ENCODE measurements at places on chromosomes 12 and 14. TPM values are rescaled to one million over a fixed set of nuclear protein-coding genes. Genes with fewer than 3 reads are reported as not detected.

CD163 gene
- 0.04 TPM for total RNA-seq

DNA sequence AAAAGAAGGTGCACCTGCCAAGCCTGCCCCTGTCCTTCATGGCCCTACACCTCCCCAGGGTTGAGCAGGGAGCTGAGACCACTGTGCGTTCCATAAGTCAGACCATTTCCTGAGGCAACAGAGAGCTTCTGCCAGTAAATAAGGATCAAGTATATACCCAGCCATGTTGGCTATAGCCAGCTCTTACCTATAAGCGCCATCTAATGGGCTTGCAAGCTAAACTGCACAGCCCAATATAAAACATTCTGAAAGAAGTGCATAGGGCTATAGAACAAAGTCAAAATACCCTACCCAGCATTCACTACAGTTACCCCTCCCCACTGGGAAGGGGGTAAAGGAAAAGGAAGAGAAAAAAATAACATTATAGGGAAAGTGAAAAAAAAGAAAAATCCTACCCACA, 59.3 kb upstream of the SCAF11 start:
- H3K36me3 ChIP-seq, result peaks cover 10% of the 10 kb centered on the region
- no peak overlapping the region for H3K4me3 ChIP-seq
- DNase-seq, result peak; percentile 48
- H3K27me3 ChIP-seq, result no peaks in the 10 kb centered on the region
- no peaks in the 10 kb centered on the region for H3K4me1 ChIP-seq

- no peak for DNase-seq
- H3K4me3 ChIP-seq, result no peak overlapping the region
- no peak overlapping the region for H3K27ac ChIP-seq
- H3K27me3 ChIP-seq, result no peaks in the 10 kb centered on the region
- H3K4me1 ChIP-seq, result no peaks in the 10 kb centered on the region
Observed at GRCh38 chr14:88004506-88005036, 364 bp upstream of the GPR65 start.

GRCh38 chr14:23086565-23086964, 8.4 kb downstream of the ACIN1 start:
- H3K4me3 ChIP-seq, result no peak overlapping the region
- DNase-seq, result no peak
- no peaks in the 10 kb centered on the region for H3K27me3 ChIP-seq
- H3K4me1 ChIP-seq, result no peaks in the 10 kb centered on the region

DNA sequence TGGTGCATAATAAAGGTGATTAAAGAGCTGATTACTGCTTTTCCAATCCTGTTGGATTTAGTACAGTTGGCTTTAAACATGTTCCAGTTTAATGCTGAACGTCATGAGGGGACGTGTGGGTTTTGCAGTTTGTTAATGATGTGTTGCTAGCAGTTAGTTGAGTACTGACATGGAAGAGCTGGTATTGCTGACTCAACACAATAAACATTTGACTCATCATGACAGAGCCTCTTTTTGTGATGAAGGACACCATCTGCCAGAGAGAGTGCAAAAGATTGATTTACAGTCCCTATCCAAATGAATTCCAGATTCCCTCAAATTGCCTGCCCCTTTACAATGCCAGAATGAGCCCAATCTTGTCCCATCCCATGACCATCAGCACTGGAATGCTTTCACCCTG, 346.2 kb upstream of the PRICKLE1 start:
- DNase-seq, result no peak
- H3K4me3 ChIP-seq, result no peak overlapping the region
- H3K36me3 ChIP-seq, result no peaks in the 10 kb centered on the region
- no peak overlapping the region for H3K27ac ChIP-seq
- no peaks in the 10 kb centered on the region for H3K27me3 ChIP-seq

- peaks cover 19% of the 10 kb centered on the region for H3K4me1 ChIP-seq
- no peaks in the 10 kb centered on the region for H3K36me3 ChIP-seq
- no peak for DNase-seq
- peaks cover 7% of the 10 kb centered on the region for H3K27me3 ChIP-seq
- no peak overlapping the region for H3K4me3 ChIP-seq
Observed at GRCh38 chr12:55703901-55704761, 3.6 kb downstream of the ITGA7 start.

DNA sequence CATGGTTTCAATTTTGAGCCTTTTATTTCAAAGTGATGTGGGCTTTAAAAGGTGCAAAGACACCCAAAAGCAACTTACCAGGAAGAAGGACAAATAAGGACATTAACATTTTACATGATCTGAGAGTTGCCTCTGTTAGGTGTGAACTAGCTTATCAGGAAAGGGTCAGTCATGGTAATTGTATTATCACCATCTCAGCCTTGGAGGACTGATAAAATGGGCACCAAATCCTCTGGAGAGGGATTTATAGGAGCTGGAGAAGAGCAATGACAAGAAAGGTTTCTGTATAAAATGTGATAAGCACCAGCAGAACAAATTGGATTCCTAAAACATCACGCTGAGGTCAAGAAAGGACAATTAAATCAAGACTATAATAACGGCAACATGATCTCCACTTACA, 217.7 kb upstream of the PRICKLE1 start:
- no peak for DNase-seq
- no peak overlapping the region for H3K27ac ChIP-seq
- H3K36me3 ChIP-seq, result no peaks in the 10 kb centered on the region
- H3K27me3 ChIP-seq, result no peaks in the 10 kb centered on the region
- no peak overlapping the region for H3K4me3 ChIP-seq

TAS2R50 gene
- 5.7 TPM for total RNA-seq

DNA sequence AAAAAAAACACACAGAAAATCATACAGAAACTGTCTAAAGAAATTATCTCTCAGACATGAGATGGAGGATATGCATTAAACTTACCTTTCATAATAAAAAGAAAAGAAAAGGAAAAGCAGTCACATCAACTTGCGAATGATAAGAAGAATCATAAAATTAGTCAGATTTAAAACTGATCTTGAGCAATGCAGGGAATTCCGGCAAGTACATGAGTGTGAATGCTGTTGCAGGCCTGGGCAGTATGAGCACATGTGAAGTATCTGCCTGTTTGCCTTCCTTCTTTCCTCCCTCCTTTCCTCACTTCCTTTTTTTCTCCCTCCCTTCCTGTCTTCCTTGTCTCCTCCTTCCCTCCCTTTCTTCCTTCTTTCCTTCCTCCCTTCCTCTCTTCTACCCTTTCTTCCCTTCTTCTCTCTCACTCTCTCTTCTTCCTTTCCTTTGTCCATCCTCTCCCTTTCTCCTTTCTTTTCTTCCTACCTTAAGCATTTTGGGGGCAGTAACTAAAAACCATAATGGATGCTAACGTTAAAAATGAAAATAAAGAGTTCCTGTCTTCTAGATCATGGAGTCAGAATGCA, 38.5 kb upstream of the SLC6A15 start:
- H3K4me1 ChIP-seq, result no peaks in the 10 kb centered on the region
- H3K36me3 ChIP-seq, result no peaks in the 10 kb centered on the region
- no peaks in the 10 kb centered on the region for H3K27me3 ChIP-seq
- no peak overlapping the region for H3K4me3 ChIP-seq

DNA sequence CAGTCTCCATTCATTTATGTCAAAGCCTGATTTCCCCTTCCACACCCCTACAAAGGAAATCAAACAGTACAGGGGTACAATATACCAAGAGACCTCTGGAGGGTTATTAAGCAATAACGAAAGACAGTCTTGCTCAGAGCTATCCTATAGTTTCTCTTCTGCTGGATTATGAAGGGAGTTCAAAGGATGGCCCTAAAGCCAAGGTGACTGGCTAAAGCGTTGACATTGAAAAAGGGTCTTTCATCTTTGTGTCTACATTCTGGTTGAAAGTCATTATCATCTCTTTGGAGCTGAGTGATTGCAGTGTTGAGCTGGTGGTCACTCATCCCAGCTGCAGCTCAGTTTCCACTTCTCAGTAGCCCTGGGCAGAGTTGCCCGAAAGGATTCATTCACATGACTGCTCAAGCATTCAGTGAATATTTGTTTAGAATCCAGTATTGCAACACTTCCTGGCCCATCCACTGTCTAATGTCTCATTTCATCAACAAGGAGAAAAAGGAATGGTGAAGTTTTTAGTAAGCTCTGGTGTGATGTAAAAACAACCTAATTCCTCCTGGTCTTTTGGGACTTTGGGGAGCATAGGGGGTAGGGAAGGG, 19.2 kb upstream of the TBX5 start:
- H3K27me3 ChIP-seq, result peaks cover 67% of the 10 kb centered on the region
- H3K4me3 ChIP-seq, result no peak overlapping the region
- H3K4me1 ChIP-seq, result no peaks in the 10 kb centered on the region
- H3K36me3 ChIP-seq, result no peaks in the 10 kb centered on the region
- no peak for DNase-seq

DNA sequence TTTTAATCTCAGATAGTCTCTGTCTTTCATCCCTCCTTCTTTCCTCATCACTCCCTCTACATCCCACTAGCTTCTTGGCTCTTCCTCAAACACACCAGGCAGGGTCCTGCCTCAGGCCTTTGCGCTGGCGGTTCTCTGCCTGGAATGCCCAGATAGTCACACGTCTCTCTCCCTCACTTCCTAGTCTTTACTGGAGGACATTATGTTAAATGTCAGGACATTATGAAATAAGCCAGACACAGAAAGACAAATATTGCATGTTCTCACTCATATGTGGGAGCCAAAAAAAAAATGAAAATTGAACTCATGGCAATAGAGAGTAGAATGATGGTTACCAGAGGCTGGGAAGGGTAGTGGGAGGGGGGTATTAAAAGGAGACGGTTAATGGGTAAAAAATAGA, 442.0 kb downstream of the MED13L start:
- no peaks in the 10 kb centered on the region for H3K36me3 ChIP-seq
- no peak overlapping the region for H3K27ac ChIP-seq
- H3K27me3 ChIP-seq, result no peaks in the 10 kb centered on the region
- DNase-seq, result no peak
- no peaks in the 10 kb centered on the region for H3K4me1 ChIP-seq
- H3K4me3 ChIP-seq, result no peak overlapping the region

GRCh38 chr12:7937833-7938506, 2.0 kb upstream of the SLC2A3 start:
- H3K27me3 ChIP-seq, result no peaks in the 10 kb centered on the region
- peak; percentile 53 for DNase-seq
- H3K27ac ChIP-seq, result peak overlapping the region; percentile 21
- no peaks in the 10 kb centered on the region for H3K36me3 ChIP-seq
- H3K4me1 ChIP-seq, result peaks cover 12% of the 10 kb centered on the region

DNA sequence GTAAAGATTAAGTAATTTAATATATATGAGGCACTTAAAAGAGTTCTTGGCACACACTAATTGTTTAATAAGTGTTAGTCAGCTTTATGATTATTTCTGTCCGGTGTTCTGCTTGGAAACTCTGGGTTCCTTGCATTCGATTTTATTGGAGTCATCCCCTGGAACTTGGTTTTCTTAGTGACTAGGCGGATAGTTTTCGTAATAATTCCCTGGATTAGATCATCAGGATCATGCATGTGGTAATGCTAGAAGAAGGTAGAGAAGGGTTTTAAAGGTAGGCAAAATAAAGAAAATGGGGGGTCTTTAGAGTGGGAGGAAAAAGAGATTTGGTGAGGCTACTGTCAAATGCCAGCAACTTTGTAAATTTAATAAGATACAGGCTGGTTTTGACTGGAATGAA, 88.4 kb downstream of the MYF5 start:
- no peaks in the 10 kb centered on the region for H3K27me3 ChIP-seq
- H3K36me3 ChIP-seq, result no peaks in the 10 kb centered on the region
- no peaks in the 10 kb centered on the region for H3K4me1 ChIP-seq
- no peak overlapping the region for H3K27ac ChIP-seq

DNA sequence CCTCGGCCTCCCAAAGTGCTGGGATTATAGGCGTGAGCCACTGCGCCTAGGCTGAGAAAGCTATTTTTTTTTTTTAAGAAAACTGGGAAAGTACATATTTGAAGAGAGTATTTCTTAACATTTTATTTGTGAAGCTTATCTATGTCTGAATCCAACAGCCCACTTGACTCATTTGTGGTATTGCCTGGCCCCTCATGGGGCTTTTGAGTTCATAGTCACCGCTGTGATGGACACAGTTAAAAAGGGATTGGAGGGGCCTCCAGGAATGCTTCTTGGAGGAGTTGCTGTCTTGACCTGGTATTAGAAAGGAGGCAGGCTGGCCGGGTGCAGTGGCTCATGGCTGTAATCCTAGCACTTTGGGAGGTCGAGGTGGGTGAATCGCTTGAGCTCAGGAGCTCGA, 26.5 kb downstream of the BCL7A start:
- H3K36me3 ChIP-seq, result no peaks in the 10 kb centered on the region
- DNase-seq, result no peak
- no peaks in the 10 kb centered on the region for H3K27me3 ChIP-seq
- H3K4me1 ChIP-seq, result no peaks in the 10 kb centered on the region

GRCh38 chr12:48938805-48939204, 13.5 kb upstream of the FKBP11 start:
- H3K4me3 ChIP-seq, result no peak overlapping the region
- H3K27me3 ChIP-seq, result no peaks in the 10 kb centered on the region
- H3K4me1 ChIP-seq, result no peaks in the 10 kb centered on the region
- DNase-seq, result no peak
- no peak overlapping the region for H3K27ac ChIP-seq

- H3K36me3 ChIP-seq, result no peaks in the 10 kb centered on the region
- no peak for DNase-seq
- H3K4me3 ChIP-seq, result no peak overlapping the region
Observed at GRCh38 chr12:90055071-90055470, 346.4 kb upstream of the ATP2B1 start.

SIRT4 gene
- 0.78 TPM for total RNA-seq

RNASE3 gene
- not detected for total RNA-seq

DNA sequence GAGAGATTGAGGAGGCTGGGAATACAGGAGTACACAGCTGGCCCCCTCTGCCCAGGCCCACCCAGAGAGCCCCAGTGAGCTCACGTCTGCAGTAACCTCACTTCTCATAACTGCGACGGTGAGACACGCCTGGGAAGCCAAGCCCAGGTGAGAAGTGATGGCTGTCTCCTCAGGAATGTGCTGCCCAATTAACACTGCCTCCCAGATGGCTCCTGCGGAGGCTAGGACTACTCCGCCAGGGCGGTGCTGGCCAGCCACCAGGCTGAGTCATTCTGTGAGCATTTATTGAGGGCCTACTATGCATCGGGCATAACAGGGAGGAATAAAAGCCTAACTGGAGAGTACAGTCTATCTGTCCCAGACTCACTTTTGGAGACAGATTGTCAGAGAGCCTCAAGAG, 9.3 kb upstream of the TMEM106C start:
- H3K4me3 ChIP-seq, result no peak overlapping the region
- peaks cover 6% of the 10 kb centered on the region for H3K4me1 ChIP-seq

BHLHE41 gene
- total RNA-seq, result 3.7 TPM

DNA sequence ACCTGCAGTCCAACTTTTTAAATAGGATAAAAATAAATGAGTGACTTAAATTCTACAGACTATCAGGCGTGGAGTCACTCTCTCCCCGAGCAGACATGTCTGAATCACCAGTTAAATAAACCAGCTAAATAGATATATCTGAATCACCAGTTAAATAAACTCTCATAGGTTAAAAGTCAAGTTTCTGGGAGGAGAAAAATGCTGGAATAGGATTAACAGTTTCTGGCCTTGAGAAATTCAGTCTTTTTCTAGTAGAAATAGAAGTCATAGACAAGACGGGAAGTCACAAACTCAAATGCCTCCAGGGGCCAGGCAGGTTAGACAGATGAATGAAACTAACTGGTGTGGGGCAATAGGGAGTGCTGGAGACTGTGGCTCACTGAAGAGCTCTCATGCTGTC, 258.6 kb upstream of the TMEM132C start:
- DNase-seq, result no peak
- no peaks in the 10 kb centered on the region for H3K36me3 ChIP-seq
- H3K27me3 ChIP-seq, result no peaks in the 10 kb centered on the region
- H3K27ac ChIP-seq, result no peak overlapping the region
- H3K4me1 ChIP-seq, result no peaks in the 10 kb centered on the region

OR6S1 gene
- total RNA-seq, result not detected

Data from GM23338 (cell line).